Muscle of leg (tissue), 16 donors: ENCODE measurements at places on chromosomes 7 and 10. TPM values are rescaled to one million over a fixed set of nuclear protein-coding genes. Genes with fewer than 3 reads are reported as not detected.

RAB19 gene
- total RNA-seq, result not detected

ANKRD61 gene
- total RNA-seq, result 0.22 TPM

CCSER2 gene
- 44.1 TPM for total RNA-seq

PPP1R17 gene
- not detected for total RNA-seq

AZGP1 gene
- total RNA-seq, result 0.75 TPM

DNA sequence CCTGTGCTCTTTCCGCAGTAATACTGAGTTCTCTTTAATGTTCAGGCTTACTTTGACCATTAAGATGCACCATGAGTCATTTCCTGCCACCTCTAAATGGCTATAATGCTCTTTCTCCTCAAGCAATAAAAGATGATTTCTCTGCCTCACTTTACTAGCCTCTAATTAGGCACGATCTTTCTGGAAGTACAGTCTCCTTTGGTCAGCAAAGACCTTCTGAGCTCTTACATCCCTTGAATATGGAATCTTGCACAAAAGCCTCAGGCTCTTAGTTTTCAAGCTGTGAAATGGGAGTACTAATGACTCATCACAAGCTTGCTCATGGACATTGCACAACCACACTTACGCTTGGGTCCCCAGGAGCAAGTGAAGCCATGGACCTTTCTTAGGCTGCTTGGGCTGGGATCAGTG, 85.9 kb downstream of the FRMD4A start:
- peaks cover 8% of the 10 kb centered on the region for H3K4me1 ChIP-seq
- peaks cover 7% of the 10 kb centered on the region for H3K27me3 ChIP-seq
- no peak for DNase-seq
- H3K27ac ChIP-seq, result no peak overlapping the region
- no peaks in the 10 kb centered on the region for H3K36me3 ChIP-seq

DNA sequence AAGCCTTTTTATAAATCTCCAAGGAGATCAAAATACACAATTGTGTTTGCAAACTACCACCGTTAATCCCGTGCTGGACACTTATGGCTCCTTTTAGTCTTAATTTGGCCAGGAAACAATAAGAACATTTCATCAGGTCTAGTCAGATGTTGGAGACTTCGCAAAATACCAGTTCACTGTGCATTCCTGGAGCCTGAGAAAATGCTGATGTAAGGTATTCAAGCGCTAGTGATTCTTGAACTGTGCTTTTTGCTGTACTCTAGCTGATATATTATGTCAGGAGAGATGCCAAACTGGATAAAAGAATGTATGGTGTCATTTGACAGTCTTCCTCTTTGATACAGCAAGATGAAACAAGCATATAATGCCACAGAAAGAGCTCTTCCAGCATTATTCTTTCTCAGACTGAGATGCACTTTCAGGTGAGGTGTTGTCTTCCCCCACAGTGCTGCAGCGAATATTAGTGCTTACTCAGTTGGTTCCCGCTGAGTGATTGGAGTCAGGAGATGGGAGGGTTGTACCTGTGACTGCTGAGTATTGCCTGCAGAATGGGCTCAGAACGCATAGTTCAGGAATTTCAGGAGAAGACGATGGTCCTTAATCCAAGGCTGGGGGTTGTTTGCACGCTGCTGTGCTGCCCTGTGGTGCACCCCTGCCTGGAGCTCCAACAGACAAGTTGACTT, 59.2 kb downstream of the OGDH start:
- H3K36me3 ChIP-seq, result peaks cover 35% of the 10 kb centered on the region
- no peak overlapping the region for H3K27ac ChIP-seq

DNA sequence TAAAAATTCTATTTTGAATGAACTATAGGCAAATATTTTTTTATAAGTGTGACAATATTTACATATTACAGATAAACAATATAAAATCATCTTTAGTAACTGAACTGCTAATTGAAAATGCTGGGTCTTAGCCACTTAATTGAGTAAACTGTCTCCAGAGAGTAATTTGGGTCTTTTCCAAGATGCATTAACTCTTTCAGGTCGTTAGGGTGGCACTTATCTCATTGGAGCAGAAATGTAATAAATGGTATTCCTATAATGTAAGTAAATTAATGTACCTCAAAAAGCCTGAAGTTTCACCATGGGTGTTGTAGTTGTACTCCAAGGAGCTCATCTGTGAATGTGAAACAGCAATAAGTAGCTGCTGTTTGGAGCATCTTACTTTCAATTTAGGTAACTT, 208.5 kb downstream of the EXOC4 start:
- no peak overlapping the region for H3K4me3 ChIP-seq
- H3K36me3 ChIP-seq, result no peaks in the 10 kb centered on the region
- DNase-seq, result no peak
- no peaks in the 10 kb centered on the region for H3K4me1 ChIP-seq

GRCh38 chr7:7201578-7202374, 19.4 kb downstream of the C1GALT1 start:
- H3K4me3 ChIP-seq, result no peak overlapping the region
- H3K36me3 ChIP-seq, result no peaks in the 10 kb centered on the region
- no peak overlapping the region for H3K27ac ChIP-seq
- peak; percentile 6 for DNase-seq

DNA sequence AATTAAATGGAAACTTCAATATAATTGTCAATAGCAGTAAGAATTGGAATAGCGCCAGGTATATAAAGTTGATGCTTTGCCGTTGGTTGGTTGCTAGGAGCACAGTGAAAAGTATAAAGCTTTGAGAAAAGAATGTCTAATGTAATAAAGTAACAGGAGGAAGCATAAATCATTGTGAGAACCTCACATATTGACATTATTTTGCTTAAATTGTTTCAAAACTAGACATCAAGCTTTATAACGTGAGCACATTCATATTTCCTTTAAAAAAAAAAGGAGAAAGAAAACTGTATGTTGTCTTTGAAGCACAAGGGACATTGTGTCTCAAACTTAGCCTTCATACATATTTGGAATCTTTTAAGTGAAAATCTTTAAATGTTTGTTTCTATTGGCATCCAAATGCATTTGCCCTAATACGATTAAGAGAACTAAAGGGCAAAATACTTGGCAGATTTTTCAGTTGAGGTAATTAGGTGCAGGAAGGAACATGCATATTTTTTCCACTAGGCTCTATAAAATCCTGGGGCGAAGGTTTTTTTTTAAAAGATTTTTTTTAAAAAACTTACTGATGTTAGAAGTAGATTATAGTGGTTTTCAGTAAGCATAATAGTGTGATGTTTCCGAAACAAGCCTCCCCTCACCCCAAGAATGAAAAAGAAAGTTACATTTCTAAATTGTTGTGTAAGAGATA, 92.4 kb downstream of the ARID5B start:
- peak overlapping the region; percentile 92 for H3K27ac ChIP-seq
- H3K36me3 ChIP-seq, result no peaks in the 10 kb centered on the region
- peaks cover 8% of the 10 kb centered on the region for H3K4me1 ChIP-seq
- DNase-seq, result peak; percentile 78
- no peaks in the 10 kb centered on the region for H3K27me3 ChIP-seq
- no peak overlapping the region for H3K4me3 ChIP-seq

DNA sequence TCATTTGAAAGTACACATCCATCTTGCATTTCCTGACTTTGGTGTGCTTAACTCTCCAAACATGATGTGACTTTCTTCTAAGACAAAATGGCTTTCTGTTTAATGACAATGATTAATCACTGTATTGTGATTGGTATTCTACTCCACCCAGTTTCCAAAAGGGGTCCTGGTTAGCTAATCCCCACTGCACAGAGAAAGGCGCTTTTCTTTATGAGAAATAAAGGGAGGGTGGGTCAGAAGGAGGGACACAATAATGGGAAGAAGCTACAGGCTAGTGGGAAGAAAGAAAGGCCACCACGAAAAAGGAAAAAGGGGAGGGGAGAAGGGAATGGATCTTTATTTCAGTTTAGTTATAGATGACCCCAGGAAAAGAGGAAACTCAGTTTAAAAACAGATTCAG, 69.2 kb downstream of the PRTFDC1 start:
- H3K4me3 ChIP-seq, result no peak overlapping the region
- no peaks in the 10 kb centered on the region for H3K36me3 ChIP-seq
- H3K4me1 ChIP-seq, result no peaks in the 10 kb centered on the region
- no peaks in the 10 kb centered on the region for H3K27me3 ChIP-seq

GRCh38 chr7:137933270-137934017, 68.4 kb downstream of the CREB3L2 start:
- no peak overlapping the region for H3K4me3 ChIP-seq
- no peaks in the 10 kb centered on the region for H3K36me3 ChIP-seq
- no peaks in the 10 kb centered on the region for H3K27me3 ChIP-seq
- peak; percentile 85 for DNase-seq
- peak overlapping the region; percentile 73 for H3K27ac ChIP-seq

DNA sequence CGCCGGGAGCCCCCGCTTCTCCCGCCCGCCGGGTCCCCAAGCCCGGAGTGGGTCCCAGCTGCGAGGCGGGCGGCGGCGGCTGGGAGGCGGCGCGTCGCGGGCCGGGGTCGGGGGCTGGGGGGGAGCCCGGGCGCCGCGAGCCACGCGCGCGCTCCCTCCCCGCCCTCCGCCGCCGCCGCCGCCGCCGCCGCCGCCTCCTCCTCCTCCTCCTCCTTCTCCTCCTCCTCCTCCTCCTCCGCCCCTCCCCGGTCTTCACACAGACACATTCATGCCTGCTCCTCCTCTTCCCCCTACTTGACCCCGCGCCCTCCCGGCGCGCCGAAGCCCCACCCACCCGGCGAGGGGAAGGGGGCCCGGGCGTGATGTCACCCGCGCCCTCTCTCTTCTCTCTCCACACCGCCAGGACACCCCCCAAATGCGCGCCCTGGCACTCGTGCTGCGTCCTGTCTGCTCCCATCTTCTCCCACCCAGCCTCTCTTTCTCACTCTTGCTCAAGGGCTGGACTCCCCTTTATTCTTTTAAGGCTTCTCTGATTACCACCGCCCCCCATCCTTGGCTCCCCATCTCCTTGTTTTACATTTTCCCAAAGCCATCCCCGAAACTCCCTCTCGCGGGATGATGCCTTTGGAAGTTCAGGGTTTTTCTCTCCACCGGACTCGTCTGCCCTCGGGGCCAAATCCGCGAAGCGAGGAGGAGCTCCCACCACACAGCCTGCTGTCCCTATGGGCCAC, 967 bp upstream of the GLI3 start:
- DNase-seq, result peak; percentile 92
- peaks cover 23% of the 10 kb centered on the region for H3K4me1 ChIP-seq
- H3K27me3 ChIP-seq, result no peaks in the 10 kb centered on the region
- peak overlapping the region; percentile 99 for H3K27ac ChIP-seq
- H3K36me3 ChIP-seq, result no peaks in the 10 kb centered on the region

DNA sequence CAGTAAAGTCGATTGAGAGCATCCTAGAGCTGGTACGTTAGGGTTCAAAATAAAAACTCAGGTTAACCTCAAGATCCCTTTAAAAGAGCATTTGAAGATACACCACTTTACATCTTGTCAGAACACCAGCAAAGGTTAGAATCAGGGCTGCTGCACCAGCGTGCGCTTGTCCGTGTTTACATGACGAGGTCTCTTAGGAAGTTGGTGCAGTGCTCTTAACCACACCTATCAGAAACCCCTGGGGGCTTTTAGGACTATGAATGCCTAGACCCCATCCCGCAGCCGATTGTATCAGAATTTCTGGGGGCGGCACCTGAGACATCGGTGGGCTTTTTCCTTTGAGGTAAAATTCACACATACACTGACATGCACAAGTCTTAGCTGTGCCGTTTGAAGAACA, 97.6 kb downstream of the ZMYND11 start:
- H3K27ac ChIP-seq, result no peak overlapping the region
- H3K27me3 ChIP-seq, result no peaks in the 10 kb centered on the region
- H3K4me1 ChIP-seq, result peaks cover 3% of the 10 kb centered on the region
- peaks cover 2% of the 10 kb centered on the region for H3K36me3 ChIP-seq

GRCh38 chr10:29780096-29780495, 145.3 kb upstream of the SVIL start:
- no peak overlapping the region for H3K27ac ChIP-seq
- H3K4me1 ChIP-seq, result peaks cover 5% of the 10 kb centered on the region
- no peak overlapping the region for H3K4me3 ChIP-seq
- no peaks in the 10 kb centered on the region for H3K27me3 ChIP-seq
- no peaks in the 10 kb centered on the region for H3K36me3 ChIP-seq

- no peak overlapping the region for H3K4me3 ChIP-seq
- DNase-seq, result no peak
- H3K36me3 ChIP-seq, result no peaks in the 10 kb centered on the region
Observed at GRCh38 chr7:96320442-96320841, 1.5 kb downstream of the SLC25A13 start.

- H3K36me3 ChIP-seq, result no peaks in the 10 kb centered on the region
- H3K4me3 ChIP-seq, result no peak overlapping the region
- H3K4me1 ChIP-seq, result no peaks in the 10 kb centered on the region
- DNase-seq, result no peak
Observed at GRCh38 chr7:12508005-12508404, 62.5 kb upstream of the SCIN start.

DNA sequence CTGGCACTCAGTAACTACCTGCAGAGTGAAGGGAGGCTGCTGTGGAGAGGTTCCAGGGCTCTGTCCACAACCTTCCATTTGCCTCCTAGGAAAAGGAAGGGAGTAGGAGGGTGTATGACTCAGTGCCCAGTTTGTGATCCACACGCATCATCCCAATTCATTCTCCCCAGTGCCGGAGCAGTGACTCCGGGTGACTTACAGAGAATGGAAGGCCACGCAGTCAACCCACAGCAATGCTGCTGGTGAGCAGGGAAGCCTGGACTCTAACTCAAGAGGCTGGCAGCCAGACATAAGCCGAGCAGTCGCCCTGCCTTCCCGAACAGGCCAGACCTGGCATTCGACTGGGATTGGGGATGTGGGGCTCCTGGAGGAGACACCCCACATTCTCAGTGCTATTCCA, 139.9 kb downstream of the SH3PXD2A start:
- H3K27me3 ChIP-seq, result no peaks in the 10 kb centered on the region
- no peak overlapping the region for H3K27ac ChIP-seq
- no peak overlapping the region for H3K4me3 ChIP-seq
- no peak for DNase-seq
- H3K36me3 ChIP-seq, result peaks cover 13% of the 10 kb centered on the region

GRCh38 chr7:240887-241421, 48.6 kb downstream of the FAM20C start:
- H3K4me1 ChIP-seq, result peaks cover 27% of the 10 kb centered on the region
- DNase-seq, result peak; percentile 31
- H3K27me3 ChIP-seq, result no peaks in the 10 kb centered on the region
- H3K27ac ChIP-seq, result no peak overlapping the region
- no peak overlapping the region for H3K4me3 ChIP-seq

- no peak overlapping the region for H3K4me3 ChIP-seq
- H3K4me1 ChIP-seq, result peaks cover 35% of the 10 kb centered on the region
- no peak for DNase-seq
- peaks cover 2% of the 10 kb centered on the region for H3K36me3 ChIP-seq
- H3K27ac ChIP-seq, result peak overlapping the region; percentile 69
Observed at GRCh38 chr10:71736570-71736952, 17.0 kb upstream of the C10orf105 start.

DNA sequence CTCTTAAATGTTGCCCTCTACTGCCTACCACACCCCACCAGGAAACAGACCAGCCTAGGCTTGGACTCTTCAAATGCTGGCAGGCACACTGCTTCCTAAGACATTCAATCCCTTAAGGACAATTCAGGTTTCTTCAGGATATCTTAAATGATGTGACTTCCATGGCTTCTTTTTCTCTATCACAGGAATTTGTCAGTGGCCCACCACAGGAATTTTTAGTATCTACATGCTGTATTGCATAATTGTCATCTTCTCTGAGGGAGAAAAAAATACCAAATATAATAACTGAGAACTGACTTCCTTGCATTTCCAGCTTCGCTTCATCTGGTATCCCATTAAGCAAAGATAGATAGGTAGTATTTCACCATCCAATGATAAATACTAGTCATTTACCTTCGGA, 129.3 kb downstream of the WNT2 start:
- H3K27ac ChIP-seq, result no peak overlapping the region
- no peak overlapping the region for H3K4me3 ChIP-seq
- no peaks in the 10 kb centered on the region for H3K27me3 ChIP-seq
- DNase-seq, result no peak

GRCh38 chr10:88088441-88089340, 225.3 kb downstream of the PTEN start:
- H3K4me3 ChIP-seq, result no peak overlapping the region
- H3K36me3 ChIP-seq, result no peaks in the 10 kb centered on the region
- H3K27me3 ChIP-seq, result peaks cover 2% of the 10 kb centered on the region
- H3K4me1 ChIP-seq, result no peaks in the 10 kb centered on the region
- no peak overlapping the region for H3K27ac ChIP-seq
